ENCODE measurements at places on chromosomes 6 and 20. TPM values are rescaled to one million over a fixed set of nuclear protein-coding genes. Genes with fewer than 3 reads are reported as not detected.

The PRL gene
- total RNA-seq = not detected

The ULBP1 gene
- total RNA-seq = 0.94 TPM

The GNAS-AS1 gene
- not detected for total RNA-seq

The CRISP3 gene
- total RNA-seq = not detected

The HLA-G gene
- total RNA-seq = not detected

The HECA gene
- total RNA-seq = 14.8 TPM

The RAD21L1 gene
- total RNA-seq = not detected

The ZNF76 gene
- 13.2 TPM for total RNA-seq

The SOBP gene
- 0.05 TPM for total RNA-seq

The CCR6 gene
- not detected for total RNA-seq

The HMGA1 gene
- 1,100 TPM for total RNA-seq

The DLK2 gene
- total RNA-seq = not detected

The ECT2L gene
- total RNA-seq = not detected

The IL17F gene
- total RNA-seq = not detected

The CARMIL1 gene
- 2.6 TPM for total RNA-seq

The TCF21 gene
- total RNA-seq = not detected

The RHAG gene
- not detected for total RNA-seq

The XKR7 gene
- total RNA-seq = not detected

The ANKRD66 gene
- total RNA-seq = not detected

The BPI gene
- total RNA-seq = not detected

The DEFB132 gene
- total RNA-seq = not detected

The FAM83C gene
- total RNA-seq = not detected

The CYP24A1 gene
- not detected for total RNA-seq

The HLA-DQA2 gene
- total RNA-seq = not detected

The C6orf15 gene
- total RNA-seq = not detected

The RAMACL gene
- 0.20 TPM for total RNA-seq

The KIFC1 gene
- 45.2 TPM for total RNA-seq

The BPIFB6 gene
- not detected for total RNA-seq

The AGER gene
- total RNA-seq = 0.59 TPM

The TTBK1 gene
- not detected for total RNA-seq

The GNRH2 gene
- total RNA-seq = not detected

The JPH2 gene
- total RNA-seq = 1.1 TPM
